ENCODE measurements at places on chromosomes 6 and 20. TPM values are rescaled to one million over a fixed set of nuclear protein-coding genes. Genes with fewer than 3 reads are reported as not detected.

DNA sequence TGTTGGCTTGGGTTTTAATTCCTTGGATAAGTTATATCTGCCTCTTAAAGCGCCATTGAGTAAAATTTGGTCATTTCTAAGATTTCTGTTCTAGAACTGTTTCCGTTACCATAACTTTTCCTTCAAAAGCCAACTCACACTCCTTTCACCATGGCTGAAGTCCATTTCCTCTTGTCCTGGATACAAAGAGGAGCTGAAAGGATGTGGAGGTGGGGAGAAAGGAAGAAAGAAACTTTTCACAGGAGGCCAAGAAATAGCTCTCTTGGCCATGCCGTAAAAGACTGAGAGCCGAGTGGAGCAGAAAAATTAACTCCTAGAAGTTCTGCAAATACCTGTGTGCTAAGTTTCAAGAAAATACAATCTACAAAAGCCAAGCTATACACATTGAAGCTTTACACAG, 21.6 kb downstream of the GABBR1 start:
- no peak for DNase-seq

DNA sequence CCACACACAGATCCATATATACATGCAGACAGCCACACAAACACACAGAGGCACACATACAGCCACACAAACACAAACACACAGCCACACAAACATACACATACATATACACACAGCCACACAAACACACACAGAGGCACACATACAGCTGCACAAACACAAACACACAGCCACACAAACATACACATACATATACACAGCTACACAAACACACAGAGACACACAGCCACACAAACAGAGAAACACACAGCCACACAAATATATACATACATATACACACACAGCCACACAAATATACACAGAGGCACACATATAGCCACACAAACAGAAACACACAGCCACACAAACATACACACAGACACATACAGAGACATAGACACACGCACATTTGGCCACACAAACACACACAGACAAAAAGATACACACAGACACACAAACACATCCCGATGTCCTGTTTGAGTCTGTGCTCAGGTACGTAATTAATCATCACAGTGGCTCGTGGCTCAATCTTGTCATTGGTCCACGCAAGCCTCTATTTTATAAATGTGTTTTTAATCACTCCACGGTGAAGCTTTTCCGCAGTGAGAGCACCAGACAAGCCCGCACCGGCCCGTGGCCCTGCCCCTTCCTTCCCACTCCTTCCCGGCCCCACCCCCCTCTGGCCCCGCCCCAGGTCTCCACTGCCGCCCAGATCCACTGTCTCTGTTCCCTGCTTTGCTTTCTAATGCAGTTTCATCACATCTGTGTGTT, 135.3 kb downstream of the CDH4 start:
- no peak for DNase-seq

DNA sequence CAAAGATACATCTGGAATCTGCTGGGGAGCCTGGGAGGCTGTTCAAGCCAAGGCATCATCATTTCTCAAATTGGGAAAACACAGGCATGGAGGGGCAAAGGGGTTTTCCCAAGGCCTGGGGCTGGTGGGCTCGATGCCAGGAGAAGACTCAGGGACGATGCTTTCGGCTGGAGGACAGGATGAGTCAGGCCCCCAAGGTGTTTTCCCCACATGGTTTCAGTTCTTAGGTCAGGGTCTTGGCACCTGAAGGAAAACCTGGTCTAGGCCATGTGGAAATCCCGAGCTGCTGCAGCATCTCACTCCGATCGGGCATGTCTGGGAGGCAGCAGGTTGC, 348.1 kb downstream of the CDC5L start:
- DNase-seq: no peak

GRCh38 chr6:106117579-106117978, 31.4 kb downstream of the PRDM1 start:
- no peak for DNase-seq

DNA sequence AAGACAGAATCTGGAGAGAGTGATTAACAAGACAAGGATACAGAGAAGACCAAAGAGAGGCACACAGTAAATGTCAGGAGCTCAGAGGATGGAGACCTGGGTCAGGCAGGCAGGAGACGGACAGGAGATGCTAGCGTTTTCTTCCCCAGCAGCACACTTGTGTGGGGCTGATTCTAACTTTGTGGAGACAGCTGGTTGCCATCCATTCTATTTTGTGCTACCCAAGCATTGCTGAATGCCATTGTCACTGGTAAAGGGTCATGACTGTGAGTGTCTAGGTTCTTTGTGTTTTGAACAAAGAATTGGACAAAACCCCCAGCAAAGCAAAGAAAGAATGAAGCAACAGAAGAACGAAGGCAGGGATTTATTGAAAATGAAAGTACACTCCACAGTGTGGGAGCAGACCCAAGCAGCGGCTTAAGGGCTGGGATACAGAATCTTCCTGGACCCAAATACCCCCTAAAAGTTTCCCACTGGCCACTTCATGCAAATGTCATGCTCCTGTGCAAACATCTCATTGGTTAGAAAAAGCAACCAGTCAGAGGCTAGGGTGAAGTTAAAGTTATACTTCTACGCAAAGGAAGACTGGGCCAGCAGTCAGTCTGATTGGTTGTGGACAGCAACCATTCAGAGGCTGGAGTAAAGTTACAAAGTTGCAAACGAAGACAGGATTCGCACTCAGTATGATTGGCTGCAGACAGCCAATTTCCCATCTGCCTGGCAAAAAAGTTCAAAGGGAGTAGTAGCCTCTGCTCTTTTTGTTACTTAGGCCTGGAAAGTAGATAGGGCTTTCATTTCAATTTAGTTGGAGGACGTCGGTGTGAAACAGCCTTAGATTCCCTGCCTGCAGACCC, 17.5 kb downstream of the PTK7 start:
- DNase-seq: no peak

FAM83B gene
- total RNA-seq: 100 TPM

GRCh38 chr6:10073341-10073740, 341.5 kb downstream of the TFAP2A start:
- DNase-seq: no peak

LTB gene
- total RNA-seq: not detected

KIAA1755 gene
- total RNA-seq: 1.2 TPM

Measured in suprapubic skin (tissue), 4 donors.